ENCODE measurements at places on chromosomes 7 and 10. TPM values are rescaled to one million over a fixed set of nuclear protein-coding genes. Genes with fewer than 3 reads are reported as not detected.

The TMEM229A gene
- total RNA-seq = 0.23 TPM

The ARHGEF35 gene
- 1.3 TPM for total RNA-seq

The PCLO gene
- total RNA-seq = 0.84 TPM

The SFMBT2 gene
- total RNA-seq = 2.3 TPM

The RNF32 gene
- total RNA-seq = 1.3 TPM

The DNAJC9 gene
- total RNA-seq = 14.7 TPM

The HKDC1 gene
- 20.0 TPM for total RNA-seq

The LIPJ gene
- total RNA-seq = not detected

The DKK1 gene
- total RNA-seq = 1.1 TPM

The HTR5A gene
- not detected for total RNA-seq

The ST7 gene
- total RNA-seq = 28.3 TPM

The CPED1 gene
- total RNA-seq = 58.0 TPM

The ERVW-1 gene
- total RNA-seq = not detected

The PKD2L1 gene
- 0.14 TPM for total RNA-seq

The ZNF503 gene
- 1.6 TPM for total RNA-seq

The SEMA3E gene
- 0.59 TPM for total RNA-seq

The PRPS1L1 gene
- total RNA-seq = not detected

The PNLIP gene
- not detected for total RNA-seq

The TMEM184A gene
- 11.7 TPM for total RNA-seq

The ELN gene
- 8.7 TPM for total RNA-seq

The TAC1 gene
- not detected for total RNA-seq

The RARRES2 gene
- 149 TPM for total RNA-seq

The HOXA4 gene
- total RNA-seq = 0.17 TPM

The PDE6C gene
- not detected for total RNA-seq

The PON3 gene
- 256 TPM for total RNA-seq

The SPDYE9 gene
- not detected for total RNA-seq

The ZNRF2 gene
- 16.6 TPM for total RNA-seq

The SVOPL gene
- not detected for total RNA-seq

The SUMF2 gene
- total RNA-seq = 75.3 TPM

The FAM241B gene
- total RNA-seq = 0.84 TPM

The AKR1C8 gene
- 28.5 TPM for total RNA-seq

The EMX2 gene
- total RNA-seq = not detected

The FZD1 gene
- total RNA-seq = 3.5 TPM

The SLC13A1 gene
- total RNA-seq = not detected

The TUBAL3 gene
- 0.75 TPM for total RNA-seq

The MDH2 gene
- 84.7 TPM for total RNA-seq

The PTN gene
- total RNA-seq = 0.50 TPM

The FAM131B gene
- 0.08 TPM for total RNA-seq

The TMEM213 gene
- not detected for total RNA-seq

The VAX1 gene
- not detected for total RNA-seq

The DGKI gene
- 0.37 TPM for total RNA-seq

The NEURL1 gene
- total RNA-seq = 3.9 TPM

The CASP2 gene
- total RNA-seq = 4.5 TPM

The ERV3-1 gene
- 3.8 TPM for total RNA-seq

The STAG3 gene
- total RNA-seq = 1.1 TPM

Measured in liver (tissue), 10 donors.